Stimulated activated CD8-positive, alpha-beta memory T cell treated with anti-CD3 and anti-CD28 coated beads, Interleukin-15, amount 100 ng/mL, for 48 hours (primary cell): ENCODE measurements at places on chromosomes 7 and 10.

- DNase-seq: no peak
Observed at GRCh38 chr10:6045314-6045848, 16.8 kb downstream of the IL2RA start.

DNA sequence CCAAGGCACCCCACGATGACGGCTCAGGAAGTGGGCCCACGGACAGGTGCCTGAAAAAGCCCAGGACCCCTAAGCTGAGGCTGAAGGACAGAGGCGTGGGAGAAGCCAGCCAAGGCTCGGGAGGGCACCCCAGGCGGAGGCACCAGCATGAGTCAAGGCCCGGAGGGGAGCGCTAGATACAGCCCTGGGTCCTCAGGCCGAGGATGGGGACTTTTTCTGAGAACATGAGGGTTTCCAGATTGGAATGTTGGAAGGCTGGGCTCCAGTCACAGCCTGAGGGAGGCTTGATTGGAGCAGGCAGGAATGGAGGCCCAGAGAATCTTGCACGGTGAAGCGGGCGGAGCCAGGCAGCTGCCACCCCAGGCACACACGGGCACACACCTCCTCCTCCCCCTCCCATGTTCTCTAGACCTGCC is 19.0 kb upstream of the ELFN1 start:
- DNase-seq: no peak

DNA sequence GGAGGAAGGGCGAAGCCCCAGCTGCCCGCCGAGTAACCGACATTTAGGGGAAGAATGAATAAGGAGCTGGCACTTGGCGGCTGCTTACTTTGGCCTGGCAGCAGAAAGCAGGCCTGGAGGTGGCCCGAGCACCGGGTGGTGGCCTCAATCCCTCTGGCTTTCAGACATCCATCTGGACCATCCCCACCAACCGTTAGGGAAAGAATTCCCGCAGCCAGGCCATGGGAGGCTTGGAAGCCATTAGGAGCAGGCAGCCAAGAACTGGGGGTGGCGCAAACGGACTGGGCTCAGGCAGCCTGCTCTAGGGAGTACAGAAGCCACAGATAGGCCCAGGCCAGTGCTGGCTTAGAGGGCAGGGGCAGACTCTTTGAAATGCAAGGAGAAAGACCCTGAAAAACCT is 132.7 kb downstream of the NEURL1 start:
- no peak for DNase-seq

- DNase-seq: no peak
Observed at GRCh38 chr7:130048906-130049305, 2.3 kb downstream of the ZC3HC1 start.

- no peak for DNase-seq
Observed at GRCh38 chr10:108425283-108425964, 1260.9 kb upstream of the SORCS1 start.

DNA sequence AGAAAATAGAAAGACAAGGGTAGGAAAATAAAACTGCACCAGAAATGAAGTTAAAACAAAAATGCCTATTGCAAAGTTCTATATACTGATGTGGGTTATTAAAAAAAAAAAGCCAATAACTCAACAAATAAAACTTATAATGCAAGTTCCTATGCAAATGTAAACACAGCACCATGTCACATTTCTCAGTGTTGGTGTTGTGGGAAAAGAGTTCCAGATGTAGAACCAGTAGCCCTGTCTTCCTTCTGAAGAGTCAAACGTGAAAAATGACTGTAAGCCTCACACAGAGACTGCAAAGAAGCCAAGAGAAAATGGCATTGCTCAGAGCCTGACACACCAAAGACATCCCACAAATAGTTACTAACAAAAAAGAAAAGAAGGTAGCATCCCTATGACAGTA is 10.1 kb downstream of the PON2 start:
- DNase-seq: no peak

DNA sequence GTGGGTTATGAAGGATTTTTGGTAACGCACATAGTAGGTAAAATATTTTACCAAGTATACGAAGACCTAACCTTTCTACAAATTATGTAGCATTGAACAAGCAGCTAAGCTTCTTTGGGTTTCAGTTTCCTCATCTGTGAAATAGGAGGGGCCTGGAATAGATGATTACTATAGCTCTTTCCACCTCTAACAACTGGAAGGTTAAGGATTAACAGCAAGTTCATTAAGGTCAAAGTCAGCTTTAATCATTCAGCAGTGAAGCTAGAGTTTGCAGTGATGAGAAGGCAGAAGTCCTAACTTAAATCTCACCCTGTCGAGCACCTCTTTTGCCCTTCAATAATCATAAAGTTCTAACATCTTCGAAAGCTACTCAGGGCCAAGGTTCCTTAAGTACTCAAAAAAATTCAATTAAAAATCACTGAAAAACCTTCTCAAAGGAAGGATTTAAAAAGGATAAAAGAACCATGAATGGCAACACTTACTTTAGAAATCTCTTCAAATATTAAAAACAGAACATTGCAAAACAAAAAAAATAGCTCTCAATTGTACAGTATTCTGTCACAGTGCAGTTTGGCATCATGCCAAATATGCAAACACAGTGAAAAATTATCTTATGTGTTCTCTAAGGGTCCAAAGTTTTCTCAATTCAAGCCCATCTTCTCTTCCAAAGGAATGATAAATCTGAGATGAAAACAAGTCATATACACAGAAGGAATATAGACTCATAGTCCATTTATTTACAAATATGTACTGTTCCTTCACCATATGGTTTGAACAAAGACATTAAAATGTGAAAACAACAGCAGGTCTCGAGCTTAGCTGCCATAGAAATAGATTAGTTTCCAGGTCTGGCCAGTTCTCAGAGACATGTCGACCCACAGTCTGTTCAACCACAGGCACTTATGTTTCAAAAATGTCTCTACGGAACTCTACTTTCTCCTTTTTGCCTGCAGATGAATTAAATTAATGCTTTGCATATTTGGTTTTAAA is 152.0 kb upstream of the SLC13A1 start:
- DNase-seq: no peak

DNA sequence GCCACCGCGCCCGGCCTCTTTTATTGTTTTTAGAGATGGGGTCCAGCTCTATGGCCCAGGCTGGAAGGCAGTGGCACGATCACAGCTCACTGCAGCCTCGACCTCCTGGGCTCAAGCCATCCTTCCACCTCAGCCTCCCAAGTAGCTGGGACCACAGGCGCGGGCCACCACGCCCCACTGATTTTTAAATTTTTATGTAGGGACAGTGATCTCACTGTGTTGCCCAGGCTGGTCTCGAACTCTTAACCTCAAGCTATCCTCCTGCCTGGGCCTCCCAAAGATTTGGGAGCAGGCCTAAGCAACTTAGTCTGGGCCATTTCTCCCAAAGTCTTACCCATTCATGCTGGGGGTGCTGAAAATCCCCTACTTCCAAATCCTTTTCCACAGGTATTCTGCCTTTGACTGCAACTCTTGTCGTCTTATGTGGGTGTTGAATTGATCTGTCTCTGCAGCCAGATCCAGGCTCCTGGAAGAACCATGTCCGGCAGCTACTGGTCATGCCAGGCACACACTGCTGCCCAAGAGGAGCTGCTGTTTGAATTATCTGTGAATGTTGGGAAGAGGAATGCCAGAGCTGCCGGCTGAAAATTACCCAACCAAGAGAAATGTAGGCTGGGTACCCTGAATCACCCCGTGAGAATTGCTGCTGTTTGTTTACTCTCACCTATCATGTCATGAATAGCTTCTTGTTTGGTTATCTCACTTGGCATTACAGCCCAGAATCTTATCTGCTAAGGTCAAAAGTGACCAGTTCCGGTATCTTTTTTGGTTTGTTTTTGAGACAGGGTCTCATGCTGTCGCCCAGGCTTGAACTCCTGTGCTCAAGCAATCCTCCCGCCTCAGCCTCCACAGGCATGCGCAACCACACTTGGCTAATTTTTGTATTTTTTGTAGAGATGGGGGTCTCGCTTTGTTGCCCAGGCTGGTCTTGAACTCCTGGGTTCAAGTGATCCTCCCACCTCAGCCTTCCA is 1.1 kb downstream of the ZDHHC4 start:
- DNase-seq: no peak

- DNase-seq: no peak
Observed at GRCh38 chr10:93604146-93604545, 3.1 kb upstream of the RBP4 start.

- DNase-seq: no peak
Observed at GRCh38 chr7:157714166-157715070, 377.6 kb downstream of the DNAJB6 start.

GRCh38 chr10:89475591-89475998 is 59.8 kb downstream of the SLC16A12 start:
- no peak for DNase-seq

GRCh38 chr10:62112300-62112699 is 156.3 kb downstream of the RTKN2 start:
- DNase-seq: no peak

GRCh38 chr7:156979007-156979606 is 29.6 kb downstream of the NOM1 start:
- no peak for DNase-seq

DNA sequence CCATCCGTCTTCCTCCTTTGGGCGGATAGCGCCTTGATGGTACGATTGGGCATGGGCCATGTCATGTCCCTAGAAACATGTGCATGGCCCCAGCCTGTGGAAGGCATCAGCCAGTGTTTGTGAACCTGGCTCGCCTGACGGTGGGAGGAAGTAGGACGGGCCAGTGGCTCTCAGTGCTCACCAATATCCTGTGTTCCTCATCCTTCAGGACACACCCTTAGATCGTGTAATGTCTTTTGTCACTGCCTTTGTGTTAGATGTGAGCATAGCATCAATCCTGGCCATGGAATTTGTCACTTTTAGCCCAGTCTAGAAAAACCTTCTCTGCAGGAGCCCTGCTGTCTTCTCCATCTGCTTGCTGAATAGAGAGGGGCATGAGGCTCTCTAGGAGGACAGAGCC is 77.6 kb downstream of the PFKFB3 start:
- DNase-seq: no peak
